ENCODE measurements at places on chromosomes 6 and 20.

- DNase-seq = no peak
These were observed 49.2 kb upstream of the SASH1 start for GRCh38 chr6:148293181-148293995.

DNA sequence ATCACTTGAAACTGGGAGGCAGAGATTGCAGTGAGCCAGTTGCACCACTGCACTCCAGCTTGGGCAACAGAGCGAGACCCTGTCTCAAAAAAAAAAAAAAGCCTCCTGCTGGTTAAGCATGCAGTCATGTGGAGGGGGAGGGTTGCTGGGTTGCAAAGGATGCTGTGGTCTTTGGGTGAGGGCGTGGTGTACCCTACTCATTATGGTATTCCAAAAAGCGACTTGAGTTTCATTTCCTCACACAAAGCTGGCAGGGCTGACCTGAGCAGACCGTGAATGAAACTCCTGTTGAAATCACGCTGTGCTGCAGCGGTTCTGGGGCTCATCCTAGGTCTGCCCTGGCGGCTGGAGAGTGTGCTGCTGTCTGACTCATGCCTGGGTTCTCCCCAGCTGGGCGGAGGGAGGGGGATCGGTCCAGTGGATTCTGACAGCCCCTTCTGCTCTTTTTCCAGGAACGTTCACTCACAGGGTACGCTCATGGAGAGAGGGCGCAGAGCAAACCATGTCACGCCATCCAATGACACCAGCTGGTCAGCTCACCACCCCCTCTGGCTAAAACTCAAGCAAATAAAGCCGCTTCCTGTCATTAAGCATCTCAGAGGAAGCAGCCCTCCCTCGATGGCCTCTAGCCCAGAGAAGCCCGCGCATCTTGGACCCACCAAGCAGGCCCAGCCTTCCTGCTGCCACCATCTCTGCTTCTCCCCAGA is 166.2 kb downstream of the SCML4 start:
- DNase-seq = no peak

- DNase-seq = no peak
These were observed 148.8 kb upstream of the SOX4 start for GRCh38 chr6:21444711-21445260.

GRCh38 chr6:149032599-149033405 is 284.7 kb upstream of the TAB2 start:
- no peak for DNase-seq

- no peak for DNase-seq
These were observed 303.7 kb downstream of the UTRN start for GRCh38 chr6:144588697-144589325.

- DNase-seq = no peak
These were observed 22.4 kb upstream of the UTRN start for GRCh38 chr6:144262470-144263369.

- no peak for DNase-seq
These were observed 55.3 kb downstream of the FLRT3 start for GRCh38 chr20:14282140-14282539.

- DNase-seq = no peak
These were observed 71.4 kb downstream of the CARMIL1 start for GRCh38 chr6:25350573-25350972.

DNA sequence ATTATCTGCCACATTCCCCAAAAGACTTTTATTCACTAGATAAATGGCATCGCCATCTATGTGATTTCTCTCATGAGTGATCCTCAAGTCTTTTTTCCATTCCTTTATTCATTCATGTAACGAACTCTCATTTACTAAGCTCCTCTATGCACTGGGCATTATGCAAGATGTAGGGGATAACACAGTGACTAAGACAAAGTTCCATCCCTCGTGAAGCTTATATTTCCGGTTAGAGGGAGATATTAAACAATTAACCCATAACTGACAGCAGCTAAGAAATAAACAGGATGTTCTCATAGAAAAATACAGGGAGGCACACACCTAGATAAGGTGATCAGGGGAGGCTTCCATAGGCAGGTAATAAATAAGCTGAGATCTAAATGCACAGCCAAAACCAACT is 17.2 kb upstream of the PREX1 start:
- DNase-seq = no peak

DNA sequence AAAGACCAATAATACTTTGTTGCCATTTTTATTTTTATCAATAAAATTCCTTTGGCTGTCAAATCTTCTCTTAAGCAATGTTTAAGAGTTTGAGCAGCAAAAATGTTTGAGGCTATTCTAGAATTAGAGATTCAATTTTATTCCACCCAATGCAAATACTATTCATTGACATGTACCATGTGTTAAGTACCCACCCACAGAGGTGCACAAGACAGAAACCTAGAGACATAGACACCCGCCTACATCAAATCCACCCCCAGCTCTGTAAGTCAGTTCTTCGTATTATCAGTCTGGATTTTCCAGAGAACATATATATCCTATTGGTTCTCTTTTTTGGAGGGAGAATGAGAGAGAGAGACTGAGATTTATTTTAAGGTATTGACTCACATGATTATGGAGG is 463.7 kb downstream of the EPM2A start:
- no peak for DNase-seq

- no peak for DNase-seq
These were observed 59.4 kb downstream of the PDSS2 start for GRCh38 chr6:107399935-107400334.

GRCh38 chr6:149044528-149044927 is 273.0 kb upstream of the TAB2 start:
- DNase-seq = no peak

DNA sequence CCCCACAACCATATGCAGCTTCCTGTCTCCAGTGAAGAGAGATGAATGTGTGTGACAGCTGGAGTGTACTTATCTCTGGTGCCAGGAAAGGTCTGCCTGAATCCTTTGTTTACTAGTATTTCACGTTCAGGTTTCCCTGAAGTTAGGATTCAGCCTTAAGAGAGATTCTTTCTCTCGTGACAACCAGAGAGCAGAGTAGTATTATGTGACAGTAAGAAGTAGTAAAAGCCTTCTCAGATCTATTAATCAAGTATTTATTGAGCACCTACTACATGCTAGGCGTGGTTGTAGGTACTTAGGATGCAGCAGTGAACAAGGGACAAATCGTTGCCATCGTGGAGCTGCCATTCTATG is 949 bp downstream of the KIFC1 start:
- no peak for DNase-seq

DNA sequence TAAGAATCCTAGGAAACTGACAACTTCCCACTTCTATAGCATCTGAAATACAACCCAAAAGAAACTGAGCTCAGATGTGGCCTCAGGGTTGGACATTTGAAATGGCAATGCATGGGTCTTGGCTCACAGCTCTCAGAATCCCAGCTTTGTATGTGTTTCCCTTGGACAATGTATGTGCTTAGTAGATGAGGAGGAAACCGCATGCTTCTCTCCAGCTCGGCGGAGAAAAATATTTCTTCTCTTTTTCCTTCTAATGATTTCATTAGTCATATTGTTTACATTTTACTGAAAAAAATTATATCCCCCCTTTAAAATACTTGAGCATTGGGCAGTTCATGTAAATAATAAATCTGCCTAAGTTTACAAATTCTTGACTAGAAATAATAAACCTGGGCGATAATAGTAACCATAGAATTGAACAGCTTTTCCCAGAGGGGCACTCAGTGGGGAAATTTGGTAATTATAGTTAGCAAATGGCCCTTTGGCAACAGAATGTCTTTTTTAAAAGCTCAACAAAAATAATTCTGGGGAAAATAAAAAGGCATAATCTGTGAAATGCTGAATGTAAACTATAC is 55.3 kb downstream of the PFDN4 start:
- DNase-seq = no peak

- DNase-seq = no peak
These were observed 56.8 kb upstream of the MTRF1L start for GRCh38 chr6:153059311-153059710.

- DNase-seq = no peak
These were observed 6.3 kb downstream of the APCDD1L start for GRCh38 chr20:58508762-58509395.

- no peak for DNase-seq
These were observed 218.9 kb downstream of the EYA2 start for GRCh38 chr20:47113362-47114109.

GRCh38 chr6:100899202-100899601 is 18.1 kb upstream of the ASCC3 start:
- DNase-seq = no peak

- DNase-seq = no peak
These were observed 34.3 kb downstream of the C6orf132 start for GRCh38 chr6:42108071-42108470.

- DNase-seq = no peak
These were observed 24.8 kb downstream of the PTCHD4 start for GRCh38 chr6:48086187-48086586.

DNA sequence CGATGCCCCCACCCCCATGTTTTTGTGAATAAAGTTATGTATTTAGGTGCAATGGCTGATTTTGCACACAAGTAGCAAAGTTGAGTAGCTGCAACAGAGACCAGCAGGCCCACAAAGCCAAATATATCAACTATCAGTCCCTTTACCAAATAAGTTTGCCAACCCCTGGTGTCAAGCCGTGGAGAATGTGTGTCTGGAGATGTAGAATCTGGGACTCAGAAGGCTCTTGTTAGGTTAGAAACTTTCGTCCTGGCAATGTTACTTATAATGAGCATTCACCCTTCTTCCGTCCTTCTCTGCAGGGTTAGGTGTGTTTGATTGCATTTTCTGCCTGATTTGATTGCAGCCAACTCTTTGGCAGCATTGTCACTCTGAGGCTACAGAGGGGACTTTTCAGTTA is 57.8 kb downstream of the ZNF217 start:
- no peak for DNase-seq

DNA sequence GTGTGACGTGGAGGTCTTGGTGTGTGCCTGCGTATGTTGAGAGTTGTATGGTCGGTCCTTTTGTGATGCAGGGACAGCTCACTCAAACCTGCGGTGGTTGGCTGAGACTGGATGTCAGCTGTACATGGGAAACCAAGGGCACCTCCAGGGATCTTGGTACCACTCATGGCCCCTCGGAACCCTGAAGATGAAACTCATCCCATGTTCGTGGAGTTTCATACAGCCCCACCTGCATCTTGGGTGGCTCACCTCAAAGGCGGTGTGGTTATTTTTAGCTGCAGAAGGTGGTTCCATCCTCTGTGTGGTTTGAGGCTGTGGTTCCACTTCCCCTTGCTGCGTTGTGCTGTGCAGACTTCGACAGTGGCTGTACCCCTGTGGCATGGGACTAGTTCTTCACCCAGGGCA is 52.6 kb upstream of the SLC22A1 start:
- DNase-seq = no peak

- no peak for DNase-seq
These were observed 779.3 kb upstream of the CITED2 start for GRCh38 chr6:140153703-140154102.

GRCh38 chr6:105795913-105796517 is 290.1 kb upstream of the PRDM1 start:
- no peak for DNase-seq

All from spinal cord (tissue), 10 donors.